ENCODE measurements at places on chromosomes 1 and 21.

- DNase-seq, result no peak
These were observed 873 bp downstream of the IFT25 start for GRCh38 chr1:53944469-53945182.

- no peak for DNase-seq
These were observed 7.4 kb downstream of the TMED5 start for GRCh38 chr1:93172778-93173177.

DNA sequence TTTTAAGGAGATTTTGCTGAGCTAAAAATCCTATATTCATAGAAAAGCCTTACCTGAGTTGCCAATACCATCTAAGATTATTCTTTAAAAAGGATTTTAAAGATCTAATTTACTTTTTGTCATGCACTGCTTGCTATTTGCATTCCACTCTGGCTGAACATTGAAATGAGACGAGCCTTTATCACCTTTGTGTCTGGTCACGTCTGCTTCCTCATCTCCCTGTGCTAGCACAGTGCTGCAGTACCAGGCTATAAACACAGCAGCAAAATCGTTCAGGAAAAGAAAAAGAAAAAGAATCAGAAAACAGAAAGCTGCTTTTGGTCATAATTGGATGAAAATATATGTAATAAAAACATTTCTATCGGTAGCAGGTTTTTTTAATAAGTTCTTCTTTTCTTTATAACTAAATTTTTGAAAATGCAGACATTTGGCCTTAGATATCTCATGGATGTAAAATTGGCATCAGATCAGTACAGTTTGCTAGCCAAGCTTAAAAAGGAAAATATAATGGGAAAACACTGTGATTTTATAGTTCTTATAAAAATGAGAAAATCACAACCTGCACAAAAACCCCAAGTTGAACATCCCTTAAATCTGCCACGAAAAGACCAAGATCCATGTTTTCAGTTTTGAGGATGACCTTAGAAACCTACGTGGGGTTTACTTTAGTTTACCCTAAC, 735.7 kb upstream of the CXADR start:
- DNase-seq, result no peak

DNA sequence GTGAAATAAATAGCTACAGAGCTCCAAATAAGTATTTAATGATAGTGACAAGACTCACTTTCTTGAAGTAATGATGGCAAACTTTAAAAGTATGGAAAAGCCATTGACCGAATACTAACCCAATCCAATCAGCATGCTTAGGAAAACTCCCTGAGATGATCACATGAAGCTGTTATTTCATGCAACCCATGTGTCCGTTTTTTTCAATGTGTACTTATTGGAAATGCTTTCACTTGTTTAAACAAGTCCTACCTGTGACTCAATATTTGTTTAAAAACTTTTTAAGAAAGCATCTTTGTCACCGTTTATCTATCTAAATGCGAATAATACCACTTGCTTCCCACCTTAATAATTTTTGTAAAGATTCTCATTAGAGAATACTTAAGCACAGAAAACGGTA, 185.8 kb downstream of the NRIP1 start:
- DNase-seq, result no peak

- no peak for DNase-seq
These were observed 27.0 kb upstream of the TMEM39B start for GRCh38 chr1:32045772-32046171.

DNA sequence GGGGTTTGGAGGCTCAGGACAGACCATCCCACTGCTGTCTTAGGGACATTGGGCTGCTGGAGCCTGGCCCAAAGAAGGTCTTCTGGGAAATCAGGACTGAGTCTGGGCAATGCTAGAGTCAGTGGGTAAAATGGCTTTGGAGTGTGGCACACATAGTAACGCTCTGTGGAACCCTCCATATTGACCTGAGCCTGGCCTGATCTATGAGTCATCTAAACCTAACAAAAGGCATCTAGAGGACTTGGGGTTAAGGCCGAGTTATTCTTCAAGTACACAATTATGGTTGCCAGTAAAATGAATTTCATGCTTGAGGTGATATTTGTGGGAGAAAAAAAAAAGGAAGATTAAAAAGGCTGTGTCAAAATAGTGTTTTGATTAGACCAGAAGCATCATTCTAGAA, 77.7 kb downstream of the ST6GALNAC5 start:
- no peak for DNase-seq

- no peak for DNase-seq
These were observed 1.8 kb upstream of the FNDC10 start for GRCh38 chr1:1601564-1602303.

DNA sequence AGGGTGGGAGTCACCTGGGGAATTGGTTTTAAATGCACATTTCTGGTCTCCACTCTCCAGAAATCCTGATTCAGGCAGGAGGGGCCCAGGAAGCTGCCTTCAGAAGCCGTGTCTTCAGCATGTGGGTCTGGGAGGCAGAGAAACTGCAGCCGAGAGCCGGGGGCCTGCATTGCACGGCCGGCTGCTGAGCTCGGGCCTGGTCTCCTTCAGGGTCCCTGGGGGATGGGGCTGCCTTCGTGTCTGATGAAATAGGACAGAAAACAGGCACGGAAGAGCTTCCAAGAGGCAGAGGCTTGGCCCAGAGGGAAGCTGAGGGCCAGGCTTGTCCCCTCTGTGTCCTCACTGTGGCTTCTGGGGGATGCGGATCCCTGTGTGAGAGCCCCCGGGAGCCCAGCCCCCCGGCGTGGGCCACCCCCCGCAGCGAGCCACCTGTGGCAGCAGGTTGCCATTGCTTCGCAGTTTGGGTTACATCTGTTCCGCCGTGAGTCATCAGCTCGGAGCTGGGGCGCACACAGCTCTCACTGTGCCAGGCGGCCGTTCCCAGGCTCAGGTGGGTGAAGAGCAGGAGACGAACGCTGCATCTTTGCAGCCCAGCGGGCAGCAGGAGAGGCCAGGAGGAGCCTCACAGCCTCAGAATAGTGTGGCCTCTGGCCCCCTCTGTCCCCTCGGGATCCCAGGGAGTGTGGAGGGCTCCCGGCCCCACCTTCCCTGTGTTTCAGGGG, 72.4 kb downstream of the AJAP1 start:
- DNase-seq, result no peak

DNA sequence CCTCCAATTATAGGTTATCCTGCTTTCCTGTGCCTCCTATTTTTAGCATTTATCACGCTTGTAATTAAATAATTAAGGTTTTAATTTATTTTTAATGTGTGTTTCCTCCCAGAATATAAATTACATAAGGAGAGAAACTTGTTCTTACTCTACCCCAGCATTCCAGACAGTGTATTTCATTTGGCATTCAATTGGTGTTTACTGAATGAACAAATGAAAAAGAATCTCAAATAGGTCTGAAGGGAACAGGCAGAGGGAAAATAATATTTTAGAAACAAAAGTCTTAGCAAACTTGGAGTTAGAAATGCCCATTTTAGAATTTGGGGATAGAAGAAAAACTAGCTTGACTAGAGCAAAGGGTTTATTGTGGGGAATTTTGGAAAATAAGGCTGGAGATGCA, 9.9 kb upstream of the RSRP1 start:
- DNase-seq, result no peak

DNA sequence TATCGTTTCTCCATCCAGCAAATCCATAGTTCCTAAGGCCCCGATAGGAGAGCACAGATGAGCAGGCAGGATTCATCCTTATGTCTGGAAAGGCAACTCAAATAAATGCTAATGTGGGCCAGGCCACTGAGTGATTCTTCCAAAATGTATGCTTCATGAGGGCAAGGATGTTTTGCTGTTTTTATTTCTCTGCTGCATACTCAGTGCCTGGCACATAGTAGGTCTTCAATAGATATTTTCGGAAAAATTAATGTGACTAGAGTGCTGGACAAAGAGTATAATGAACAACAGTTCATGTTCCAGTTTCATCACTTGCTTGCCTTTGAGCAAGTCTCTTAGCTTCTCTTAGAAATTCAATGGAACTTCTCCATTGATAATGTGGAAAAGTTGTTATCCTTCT, 357.7 kb downstream of the PRDM2 start:
- no peak for DNase-seq

- DNase-seq, result no peak
These were observed 29.8 kb upstream of the LRRC38 start for GRCh38 chr1:13543451-13544220.

- DNase-seq, result no peak
These were observed 109.6 kb downstream of the PLPP3 start for GRCh38 chr1:56469640-56470371.

DNA sequence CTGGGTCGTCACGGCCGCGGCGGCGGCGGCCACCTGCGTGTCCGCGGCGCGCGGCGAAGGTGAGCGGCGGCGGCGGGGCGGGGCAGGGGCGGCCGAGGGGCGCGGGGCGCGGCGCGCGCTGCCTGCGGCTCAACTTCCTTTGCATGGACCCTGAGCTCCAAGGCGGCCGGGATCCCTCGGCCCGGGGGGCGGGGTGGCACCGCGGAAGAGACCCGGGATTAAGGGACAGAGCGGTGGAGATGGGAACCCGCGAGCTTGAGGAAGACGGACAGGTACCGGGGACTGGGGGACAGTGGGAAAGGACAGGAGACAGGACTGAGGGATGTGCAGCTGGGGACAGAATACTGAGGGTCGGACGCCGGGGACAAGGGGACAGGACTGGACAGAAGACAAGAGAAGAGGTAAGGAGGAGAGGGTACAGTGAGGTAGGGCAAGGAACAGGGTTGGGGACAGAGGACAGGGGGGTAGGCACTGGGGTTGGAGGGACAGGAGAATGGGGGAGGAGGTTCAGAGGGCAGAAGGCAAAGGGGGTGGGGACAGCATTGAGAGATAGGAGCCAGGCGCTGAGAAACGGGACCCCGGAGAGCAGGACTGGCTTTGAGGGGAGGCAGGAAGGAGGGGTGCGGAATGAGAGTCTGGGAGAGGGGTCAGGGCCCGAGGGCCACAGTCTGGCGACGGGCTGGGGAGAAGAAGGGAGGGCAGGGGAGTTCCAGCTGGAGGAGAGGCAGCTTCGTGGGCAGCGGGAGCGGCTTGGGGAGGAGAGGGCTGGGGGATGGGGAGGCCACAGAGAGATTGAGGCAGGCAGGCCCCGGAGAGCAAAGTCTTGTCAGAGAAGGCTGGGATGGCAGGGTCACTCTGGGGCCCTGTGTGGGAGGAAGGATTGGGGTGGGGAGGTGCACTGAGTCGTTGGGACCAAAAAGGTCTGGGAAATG, 648 bp downstream of the EPHA8 start:
- no peak for DNase-seq

GRCh38 chr1:156874572-156875340, 14.1 kb downstream of the NTRK1 start:
- DNase-seq, result no peak

DNA sequence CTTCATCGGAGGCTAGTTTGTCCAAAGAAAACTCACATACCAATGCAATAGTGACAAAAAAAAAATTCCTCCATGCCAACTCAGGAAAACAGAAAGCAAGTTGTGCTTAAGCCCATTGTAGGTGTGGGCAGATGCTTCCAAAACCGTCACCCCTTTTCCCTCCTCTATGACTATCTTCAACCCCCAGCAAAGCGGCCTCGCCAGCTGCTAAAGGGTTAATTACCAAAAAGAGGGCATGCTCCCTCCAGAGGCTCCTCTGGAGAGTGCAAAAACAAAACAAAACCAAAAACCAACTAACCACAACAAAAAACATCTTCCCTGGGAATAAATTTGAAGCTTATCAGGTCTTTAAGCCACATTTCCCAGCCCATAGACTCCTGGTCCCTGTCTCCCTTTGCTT, 1.2 kb downstream of the LMOD1 start:
- no peak for DNase-seq

DNA sequence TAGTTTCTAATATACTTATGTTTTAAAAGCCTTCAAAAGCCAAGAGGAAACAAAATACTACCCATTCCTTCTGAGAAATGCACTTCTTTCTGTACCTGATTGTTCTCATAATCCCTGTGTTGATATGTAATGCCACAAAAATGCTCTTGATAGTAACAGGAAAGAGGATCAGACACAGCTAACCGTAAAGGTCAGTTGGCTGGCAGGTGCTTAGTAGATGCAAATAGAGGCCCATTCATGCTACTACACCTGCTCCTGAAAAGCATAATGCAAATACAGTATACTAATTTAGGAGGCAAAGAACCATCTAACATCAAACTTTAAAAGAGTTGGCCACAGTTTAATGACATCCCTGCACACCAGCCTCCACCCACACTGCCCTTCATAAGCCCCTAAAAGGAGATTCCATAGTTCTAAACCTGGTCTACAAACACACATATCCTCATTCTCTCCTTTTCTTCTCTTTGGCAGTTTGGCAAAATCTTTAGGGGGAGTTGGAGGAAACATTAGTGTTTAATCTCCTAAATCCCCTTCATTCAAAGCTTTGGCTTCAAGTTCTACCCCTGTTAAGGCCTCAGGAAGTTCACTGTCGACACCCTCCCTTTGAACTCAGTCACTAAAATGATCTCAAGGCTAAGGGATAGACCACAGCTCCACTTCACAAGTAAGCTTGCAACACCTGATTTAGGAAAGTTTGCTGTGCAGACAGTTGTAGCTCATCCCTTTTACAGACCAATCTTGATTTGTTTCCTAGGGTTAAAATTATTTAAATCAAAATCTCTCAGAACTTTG, 2.9 kb upstream of the CD46 start:
- DNase-seq, result no peak

DNA sequence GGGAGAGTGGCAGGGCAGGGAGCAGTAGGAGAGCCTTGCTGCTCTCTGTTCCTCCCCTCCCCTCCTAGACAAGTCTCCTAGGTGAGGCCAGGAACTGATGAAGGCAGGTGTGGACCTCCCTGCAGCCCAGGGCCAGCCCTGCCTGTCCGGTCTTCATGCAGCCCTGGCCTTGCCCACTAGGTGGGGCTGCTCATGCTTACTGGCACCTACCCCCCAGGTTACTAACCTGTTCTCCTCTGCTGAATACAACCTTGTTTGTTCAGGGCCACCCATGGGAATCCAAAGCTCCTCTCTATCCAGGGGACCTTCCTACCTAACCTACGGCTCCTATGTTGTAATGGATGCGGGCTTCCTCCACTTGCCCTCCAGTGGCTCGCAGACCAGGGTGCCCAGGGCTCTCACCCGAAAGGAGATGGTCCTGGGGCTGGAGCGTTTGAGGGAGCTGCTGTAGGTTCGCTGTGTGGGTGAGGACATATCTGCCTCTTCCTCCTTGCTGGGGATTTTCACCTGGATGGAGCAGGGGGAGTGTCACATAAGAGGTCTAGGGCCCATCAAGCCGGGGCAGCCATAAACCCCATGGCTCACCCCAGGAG, 7.9 kb upstream of the TNNT2 start:
- DNase-seq, result peak; percentile 12

DNA sequence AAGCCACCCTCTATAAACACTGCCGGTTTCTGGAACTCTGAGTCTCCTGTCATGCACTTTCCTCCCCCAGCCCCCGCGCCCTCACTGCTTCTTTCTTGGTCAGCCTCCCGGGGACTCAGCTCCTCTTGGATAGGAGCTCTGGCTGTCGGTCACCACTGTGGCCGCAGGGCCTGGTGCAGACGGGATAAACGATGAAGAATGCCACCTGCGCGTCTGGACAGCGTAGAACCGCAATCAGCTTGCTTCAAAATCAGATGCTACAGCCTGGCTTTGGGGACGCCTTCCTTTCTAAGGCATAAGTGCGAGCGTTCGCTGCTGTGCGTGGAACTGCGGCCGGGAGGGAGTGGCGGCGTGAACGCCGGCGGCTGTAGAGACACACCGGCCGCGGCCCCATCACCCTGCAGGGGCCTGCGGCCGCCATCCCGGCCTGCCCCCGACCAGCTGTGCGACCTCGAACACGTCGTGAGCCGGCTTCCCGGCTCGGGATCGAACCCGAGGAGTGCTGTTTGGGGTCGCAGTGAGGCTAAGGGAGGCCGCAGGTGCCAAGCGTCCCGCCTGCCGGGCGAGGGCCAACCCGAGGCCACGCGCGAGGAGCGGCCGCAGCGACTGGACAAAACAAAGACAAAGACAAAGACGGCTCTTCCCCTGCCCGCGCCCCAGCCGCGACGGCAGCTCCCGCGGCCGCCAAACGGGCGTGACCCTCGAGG, 688 bp downstream of the PTTG1IP start:
- no peak for DNase-seq
